ENCODE measurements at places on chromosomes 3 and 15.

DNA sequence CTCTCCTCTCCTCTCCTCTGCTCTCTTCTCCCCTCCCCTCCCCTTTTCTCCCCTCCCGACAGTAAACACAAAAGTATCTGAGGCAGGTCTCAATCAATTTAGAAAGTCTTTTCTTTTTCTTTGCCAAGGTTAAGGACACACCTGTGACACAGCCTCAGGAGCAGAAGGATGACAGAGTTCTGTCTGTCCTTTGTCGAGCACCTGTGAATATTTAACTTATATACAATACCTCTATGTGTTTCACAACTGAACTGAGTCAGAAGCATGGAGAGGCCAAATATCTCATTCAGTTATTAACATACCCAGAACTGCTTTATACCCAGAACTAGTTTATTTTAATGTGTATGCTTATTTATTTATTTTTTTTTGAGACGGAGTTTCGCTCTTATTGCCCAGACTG is 81.1 kb upstream of the ROBO1 start:
- no peak for DNase-seq

- no peak for DNase-seq
These were observed 1.4 kb upstream of the ILDR1 start for GRCh38 chr3:122023335-122023910.

- DNase-seq, result no peak
These were observed 1.0 kb downstream of the CPNE9 start for GRCh38 chr3:9704347-9705322.

DNA sequence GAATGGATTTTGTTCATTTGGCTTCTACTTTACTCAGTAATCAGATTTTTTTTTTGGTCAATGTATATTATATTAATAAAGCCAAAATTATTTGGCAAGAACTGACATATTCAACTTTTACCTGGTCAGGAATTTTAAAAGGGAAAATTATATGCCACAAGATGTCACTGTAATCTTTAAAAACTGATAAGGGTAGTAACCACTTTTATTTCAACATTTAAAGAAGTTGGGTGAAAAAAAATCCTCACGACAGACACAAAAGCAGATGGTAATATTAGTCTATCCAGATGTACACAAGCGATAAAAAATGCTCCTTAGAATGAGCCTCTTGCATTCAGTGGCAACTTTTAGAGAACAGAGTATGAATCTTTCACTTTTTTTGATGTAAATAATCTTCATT is 101.9 kb downstream of the SERPINI1 start:
- DNase-seq, result no peak

DNA sequence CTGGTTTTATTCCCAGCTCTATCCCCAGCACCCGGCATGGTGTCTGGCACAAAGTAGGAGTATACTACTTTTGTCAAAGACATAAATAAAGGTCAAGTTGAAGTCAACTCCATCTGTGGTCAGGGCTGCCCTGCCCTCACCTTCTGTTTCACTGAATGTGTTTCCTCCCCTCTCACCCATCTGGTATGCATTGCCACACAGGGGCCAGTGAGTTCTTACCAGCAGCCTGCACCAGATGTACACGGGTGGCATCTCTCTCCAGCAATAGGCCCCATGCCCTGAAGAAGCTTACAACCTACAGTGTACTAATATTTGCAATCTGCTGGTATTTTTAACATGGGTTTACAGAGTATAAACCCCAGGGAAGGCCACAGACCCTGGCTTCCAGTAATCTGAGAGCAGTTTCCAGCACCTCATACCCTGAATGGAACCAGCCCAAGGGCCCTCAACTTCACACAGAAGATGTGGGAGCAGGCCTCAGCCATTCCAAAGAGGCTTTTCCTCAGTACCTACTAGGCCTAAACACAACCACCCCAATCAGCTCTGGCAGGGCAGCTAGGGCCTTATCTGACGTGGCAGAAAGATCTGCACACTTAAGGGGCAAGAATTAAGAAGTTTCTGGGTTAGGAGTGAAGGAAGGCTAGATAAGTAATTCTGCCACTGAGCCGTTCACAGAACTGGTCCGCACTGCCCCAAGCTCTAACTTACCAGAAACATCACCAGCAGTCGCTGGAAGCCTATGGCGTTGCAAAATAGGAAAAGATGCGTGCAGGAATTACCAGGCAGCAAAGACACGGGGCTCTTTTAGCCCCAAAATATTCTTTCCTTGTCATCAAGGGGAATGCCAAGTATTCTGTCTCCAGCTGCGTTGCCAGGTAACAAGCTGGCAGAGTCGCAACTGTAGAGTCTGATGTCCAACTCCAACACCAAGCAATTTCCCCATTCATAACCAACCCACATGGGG is 2.1 kb downstream of the IDH2 start:
- no peak for DNase-seq

GRCh38 chr15:66654739-66655375 is 47.2 kb upstream of the SMAD6 start:
- DNase-seq, result no peak

- DNase-seq, result no peak
These were observed 50.6 kb downstream of the CMTM6 start for GRCh38 chr3:32452009-32452408.

DNA sequence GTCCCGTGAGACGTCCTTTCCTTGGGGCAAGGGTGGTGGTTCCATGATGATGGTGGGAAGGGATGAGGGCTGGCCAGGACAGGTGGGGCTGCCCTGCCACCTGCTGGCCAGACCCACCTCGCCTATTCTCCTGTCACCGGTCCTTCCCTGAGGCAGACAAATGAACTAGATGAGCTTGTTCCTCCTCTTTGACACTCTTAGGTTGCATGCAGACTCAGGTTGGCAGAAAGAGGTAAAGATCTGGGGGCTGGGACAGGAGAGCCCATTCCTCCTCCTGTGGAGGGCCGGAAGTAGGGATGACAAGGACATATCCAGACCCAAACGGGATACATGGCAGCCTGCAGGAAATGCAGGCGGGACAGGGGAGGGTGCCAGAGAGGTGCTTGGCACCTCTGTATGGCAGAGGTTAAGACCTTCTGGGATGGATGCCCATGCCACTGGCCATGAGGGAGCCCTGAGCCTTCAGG is 38.6 kb downstream of the ACSBG1 start:
- no peak for DNase-seq

DNA sequence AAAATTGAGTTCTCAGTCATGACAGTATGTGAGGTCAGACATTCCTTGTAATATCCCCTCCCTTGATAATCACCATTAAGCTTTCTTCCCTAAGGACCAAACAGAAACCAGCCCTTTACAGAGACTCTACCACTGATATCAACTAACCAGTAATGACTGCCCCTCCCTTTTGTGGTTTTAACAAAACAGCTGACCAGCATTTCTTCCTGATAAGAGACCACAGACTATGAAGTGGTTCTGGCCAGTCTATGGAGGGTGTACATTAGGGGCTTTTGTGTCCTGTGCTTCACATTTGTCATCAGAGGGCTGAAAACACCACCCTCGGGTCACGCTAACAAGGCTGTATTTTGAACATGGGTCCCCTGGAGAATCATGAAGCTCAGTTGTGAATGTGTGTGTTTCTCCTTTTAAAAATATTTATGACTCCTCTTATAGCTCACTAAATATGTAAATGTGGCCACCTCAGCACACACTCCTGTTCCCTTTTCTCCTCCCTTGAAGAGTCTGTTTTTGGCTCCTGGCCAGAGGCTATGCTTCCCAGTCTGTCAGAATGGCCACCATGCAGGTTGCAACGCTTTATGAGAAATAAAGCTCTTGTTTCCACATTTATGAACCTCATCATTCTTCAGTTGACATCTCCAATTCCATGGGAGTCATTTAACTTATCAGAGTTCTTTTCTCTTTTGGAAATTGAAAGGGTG is 239.3 kb downstream of the CPNE4 start:
- no peak for DNase-seq

DNA sequence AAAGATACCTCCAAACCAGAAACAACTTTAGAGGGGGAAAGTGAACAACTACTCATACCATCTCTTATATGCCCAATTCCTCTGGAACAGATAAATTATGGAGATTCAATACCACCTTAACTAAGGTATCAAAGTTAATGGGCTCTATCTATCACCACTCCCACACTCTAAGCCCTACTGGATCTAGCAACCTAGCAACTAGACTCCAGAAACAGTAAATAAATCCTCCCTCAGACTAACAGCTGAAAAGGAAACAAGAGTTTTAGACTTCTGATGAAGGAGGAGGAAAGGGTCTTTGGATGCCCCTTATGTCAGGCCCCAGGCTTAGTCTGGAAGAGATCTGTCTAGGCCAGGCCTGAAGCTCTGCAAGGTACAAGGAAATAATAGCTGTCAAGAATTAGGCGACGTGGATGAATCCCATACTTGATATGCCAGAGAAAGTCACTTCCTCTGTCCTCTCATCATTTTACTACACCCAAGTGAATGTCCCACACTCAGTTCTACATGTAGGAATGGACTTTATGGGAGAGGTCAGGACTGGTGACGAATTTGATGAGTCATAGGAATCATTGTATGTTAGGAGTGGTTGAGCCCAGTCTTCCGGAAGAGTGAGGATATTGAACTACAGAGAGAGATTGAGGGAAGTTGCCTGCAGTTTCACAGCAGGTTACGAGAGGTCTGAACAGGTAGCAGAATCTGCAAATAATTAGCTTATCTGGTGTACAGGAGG is 113.8 kb downstream of the AKAP13 start:
- no peak for DNase-seq

GRCh38 chr3:23164746-23165145 is 38.4 kb upstream of the UBE2E2 start:
- no peak for DNase-seq

DNA sequence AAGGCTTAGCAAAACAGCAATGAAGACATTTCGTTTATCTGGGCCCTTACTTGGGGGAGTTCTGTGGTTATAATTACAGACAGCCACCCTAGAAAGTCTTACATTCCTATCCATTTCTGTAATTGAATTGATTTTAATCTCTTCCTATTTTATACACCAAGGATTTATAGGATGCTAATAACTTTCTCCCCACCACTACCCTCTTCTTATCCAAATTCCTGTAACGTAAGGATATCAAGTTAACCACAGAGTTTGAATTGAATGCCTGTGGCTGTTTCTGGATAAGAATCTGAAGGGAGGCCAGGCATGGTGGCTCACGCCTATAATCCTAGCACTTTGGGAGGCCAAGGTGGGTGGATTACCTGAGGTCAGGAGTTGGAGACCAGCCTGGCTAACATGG is 78.6 kb downstream of the MLH1 start:
- no peak for DNase-seq

GRCh38 chr3:14913071-14913925 is 34.1 kb upstream of the NR2C2 start:
- no peak for DNase-seq

DNA sequence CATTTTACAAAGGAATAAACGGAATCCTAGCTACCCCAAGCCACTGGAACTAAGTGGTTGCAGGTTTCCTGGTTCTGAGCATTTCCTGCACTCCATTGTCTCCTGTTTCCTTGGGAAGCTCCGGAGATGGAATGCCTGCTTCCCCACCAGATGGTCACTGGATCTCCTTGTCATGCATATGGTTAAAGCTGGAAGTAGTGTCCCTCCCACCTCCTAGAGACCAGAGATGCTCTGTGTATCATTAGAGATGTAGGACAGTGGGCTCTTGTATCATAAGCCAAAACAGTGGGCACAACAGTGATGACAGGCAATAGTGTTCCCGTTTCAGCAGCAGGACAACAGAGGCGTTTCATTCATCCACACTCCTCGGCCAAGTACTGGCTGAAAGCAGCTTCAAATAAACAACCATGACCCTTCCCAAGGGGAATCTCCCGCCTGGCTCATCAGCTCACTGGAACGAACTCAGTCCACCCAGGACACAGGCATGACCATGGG is 136.2 kb upstream of the EIF1B start:
- DNase-seq, result no peak

GRCh38 chr15:58110999-58111717 is 27.0 kb upstream of the AQP9 start:
- DNase-seq, result no peak

GRCh38 chr15:80801891-80802680 is 22.9 kb downstream of the CEMIP start:
- DNase-seq, result no peak

- no peak for DNase-seq
These were observed 9.5 kb downstream of the RPS17 start for GRCh38 chr15:82530606-82531379.

DNA sequence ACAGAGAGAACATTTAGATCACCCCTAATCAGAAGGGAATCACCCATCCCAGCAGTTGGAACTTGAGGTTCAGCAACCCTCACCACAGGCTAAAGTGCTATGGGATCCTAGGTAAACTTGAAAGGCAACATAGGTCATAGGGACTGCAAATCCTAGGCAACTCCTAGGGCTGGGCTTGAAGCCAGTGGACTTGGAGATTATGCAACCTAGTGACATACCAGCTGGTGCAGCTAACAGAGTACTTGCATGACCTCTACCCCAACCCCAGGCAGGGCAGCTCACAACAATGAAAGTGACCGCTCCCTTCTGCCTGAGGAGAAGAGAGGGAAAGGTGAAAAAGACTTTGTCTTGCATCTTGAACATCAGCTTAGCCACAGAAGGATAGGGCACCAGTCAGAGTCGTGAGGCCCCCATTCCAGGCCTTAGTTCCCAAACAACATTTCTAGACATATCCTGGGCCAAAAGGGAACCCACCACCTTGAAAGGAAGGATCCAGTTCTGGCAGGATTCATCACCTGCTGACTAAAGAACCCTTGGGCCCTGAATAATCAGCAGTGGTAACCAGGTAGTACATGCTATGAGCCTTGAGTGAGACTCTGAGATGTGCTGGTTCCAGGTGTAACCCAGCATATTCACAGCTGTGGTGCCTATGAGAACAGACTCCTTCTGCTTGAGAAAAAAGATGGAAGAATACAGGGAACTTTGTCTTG is 37.6 kb upstream of the FBN1 start:
- DNase-seq, result no peak

GRCh38 chr3:58216496-58217195 is 5.9 kb upstream of the DNASE1L3 start:
- no peak for DNase-seq

GRCh38 chr3:46700772-46701171 is 420 bp upstream of the TMIE start:
- no peak for DNase-seq

DNA sequence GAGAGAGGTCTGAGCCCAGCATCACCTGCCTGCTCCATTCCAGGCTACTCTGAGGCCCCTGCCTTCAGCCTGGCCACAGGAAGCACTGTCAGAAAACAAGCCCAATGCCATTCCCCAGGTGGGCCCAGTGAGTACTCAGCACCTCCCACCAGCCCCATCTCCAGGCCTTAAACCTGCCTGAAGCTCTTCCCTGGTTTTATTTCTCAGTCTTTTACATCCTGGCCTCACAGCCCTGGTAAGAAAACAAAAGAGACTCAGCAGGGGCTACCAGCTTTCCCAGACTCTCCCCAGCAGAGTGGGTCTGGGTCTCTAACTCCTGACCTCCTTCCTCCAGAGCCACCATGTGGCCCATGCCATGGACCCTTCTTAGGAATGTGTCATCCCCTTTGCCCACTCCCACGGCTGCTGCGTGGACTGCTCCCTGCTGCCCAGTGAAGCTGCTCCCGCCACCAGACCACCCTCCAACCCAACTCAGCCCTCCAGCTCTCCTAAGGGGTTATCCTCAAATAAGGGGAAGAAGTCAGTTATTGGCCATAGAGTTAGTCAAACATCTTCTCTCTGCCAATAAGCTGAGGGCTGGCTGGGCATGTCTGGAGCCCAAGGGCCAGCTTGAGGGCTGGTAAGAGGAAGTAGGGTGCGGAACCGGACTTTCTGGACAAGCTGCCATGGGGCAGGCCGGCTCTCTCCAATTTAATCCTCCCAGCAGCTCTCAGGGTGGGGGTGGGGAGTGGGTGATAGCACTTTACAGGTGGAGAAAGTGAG is 116.7 kb upstream of the LINGO1 start:
- no peak for DNase-seq

All from stimulated activated CD4-positive, alpha-beta T cell treated with anti-CD3 and anti-CD28 coated beads, Interleukin-12 subunit alpha, Interleukin-12 subunit beta, amount 100 ng/mL, for 48 hours (primary cell).